ENCODE measurements at places on chromosomes 11 and 22.

DNA sequence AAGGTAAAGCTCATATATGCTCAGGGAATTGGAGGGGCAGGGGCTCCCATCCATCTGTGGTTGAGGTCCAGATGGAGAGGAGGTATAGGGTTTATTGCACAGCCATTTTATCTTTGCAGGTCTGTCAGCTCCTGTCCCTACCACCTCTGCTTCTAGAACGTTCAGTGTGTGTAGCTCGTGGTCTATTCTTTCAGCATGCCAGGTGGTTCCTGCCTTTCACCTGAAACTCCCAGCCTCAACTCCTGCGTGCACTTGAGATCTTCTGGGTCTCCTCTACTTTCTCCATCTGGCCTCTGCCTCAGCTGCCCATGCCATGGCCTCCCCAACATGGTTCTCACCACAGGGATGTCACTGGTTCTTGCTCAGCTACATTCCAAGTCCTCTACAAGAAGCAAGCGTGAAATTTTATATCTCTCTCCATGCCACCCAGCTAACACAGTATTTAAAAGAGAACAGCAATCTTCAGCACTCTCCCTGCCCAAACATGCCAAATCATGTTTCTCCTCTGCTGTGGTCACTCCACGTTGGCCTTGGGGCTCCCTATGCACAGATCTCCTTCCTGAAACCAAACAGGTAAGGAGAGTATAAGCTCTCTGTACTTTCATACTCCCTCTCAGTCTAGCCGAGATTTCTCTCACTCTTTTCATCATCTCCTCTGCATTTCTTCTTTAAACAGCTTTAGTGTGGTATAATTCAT, 157.8 kb upstream of the TRPC6 start:
- no peak for DNase-seq

DNA sequence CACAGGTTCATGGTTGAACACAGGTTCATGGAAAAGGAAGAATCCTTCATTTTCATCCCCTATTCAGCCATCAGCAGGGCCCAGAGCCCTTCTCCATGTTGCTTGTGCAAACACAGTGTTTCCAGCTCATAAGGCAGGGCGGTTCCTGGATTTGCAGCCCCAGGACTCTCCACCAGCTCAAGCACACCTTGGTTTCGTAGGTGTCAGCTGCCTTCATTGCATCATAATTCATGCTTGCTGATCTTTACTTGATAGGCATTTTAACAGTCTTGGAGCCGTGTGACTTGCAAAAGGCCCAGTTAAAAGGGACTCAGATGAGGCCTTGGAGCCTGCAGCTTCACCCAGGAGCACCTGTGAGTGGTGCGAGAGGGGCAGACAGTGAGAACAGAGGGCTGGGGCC, 318.1 kb upstream of the B3GAT1 start:
- no peak for DNase-seq

DNA sequence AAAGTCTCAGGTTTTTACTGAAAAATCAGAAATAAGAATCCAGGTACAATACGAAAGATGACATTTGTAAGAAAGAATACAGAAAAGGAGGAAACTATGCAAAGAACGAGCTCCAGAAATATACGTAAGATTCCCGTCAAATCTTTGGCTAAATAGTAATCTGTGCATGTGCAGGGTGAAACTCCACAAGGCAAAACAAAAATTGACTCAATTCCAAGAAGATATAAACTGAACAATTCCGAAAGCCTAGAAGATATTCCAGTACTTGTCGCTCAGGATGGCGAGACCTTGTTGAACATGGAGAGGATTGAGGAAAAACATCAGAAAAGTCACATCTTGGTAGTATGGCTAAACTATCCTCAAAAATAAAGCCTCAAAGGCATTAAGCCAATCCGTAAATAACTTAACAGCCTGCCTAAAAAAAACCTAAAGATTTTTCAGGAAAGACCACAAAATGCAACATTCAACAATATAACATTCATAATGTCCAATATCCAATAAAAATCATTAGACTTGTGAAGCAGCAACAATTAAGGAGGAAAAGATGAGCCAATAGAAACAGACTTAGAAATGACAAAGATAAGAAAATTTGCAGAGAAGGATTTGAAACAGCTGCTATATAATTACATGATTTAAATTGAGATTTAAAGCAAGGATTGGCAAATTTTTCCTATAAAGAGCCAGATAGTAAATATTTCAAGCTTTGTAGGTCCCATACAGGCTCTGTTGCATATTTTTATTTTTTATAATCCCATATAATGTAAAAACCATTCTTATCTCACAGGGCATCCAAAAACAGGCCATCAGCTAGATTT, 166.4 kb upstream of the UBASH3B start:
- no peak for DNase-seq

DNA sequence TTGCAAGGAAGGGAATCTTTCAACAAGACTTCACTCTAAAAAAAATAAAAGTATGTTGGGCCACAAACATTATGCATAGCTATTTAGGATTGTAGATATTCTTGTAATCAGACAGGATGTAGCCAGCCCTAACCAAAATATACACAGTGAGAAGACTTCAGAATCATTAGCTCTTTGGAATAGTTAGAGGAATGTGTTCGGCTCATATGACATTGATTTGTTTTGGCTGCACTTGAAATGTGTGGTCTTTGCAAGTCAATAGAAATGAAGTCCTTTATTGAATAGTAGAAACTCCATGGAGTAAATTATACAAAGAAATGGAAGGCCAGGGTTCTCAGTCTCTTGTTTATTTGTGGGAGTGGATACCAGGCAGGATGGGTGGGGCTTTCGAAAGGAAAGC, 692.1 kb downstream of the NTM start:
- DNase-seq = no peak

DNA sequence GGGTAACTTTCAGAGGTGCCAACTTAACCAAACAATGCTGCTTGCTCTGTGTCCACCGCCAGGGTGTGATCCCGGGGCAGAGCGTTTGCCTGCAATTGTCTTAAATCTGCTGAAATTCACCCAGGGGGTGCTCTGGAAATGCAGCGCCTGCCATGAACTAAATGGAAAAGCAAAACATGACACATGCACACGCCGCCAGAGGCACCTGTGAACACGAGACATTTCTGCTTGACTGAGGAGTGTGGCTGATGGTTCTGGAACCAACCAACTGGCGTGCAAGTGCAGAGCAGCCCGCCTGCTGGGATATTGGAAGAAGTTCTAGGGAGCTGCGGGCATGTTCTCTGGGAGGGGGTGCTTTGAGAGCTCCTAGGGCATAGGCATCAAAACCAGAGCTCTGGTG, 30.4 kb downstream of the DSCAML1 start:
- no peak for DNase-seq

GRCh38 chr11:117862019-117862725, 14.3 kb downstream of the FXYD6 start:
- DNase-seq = no peak

GRCh38 chr22:29443452-29443851, 5.1 kb downstream of the RFPL1 start:
- DNase-seq = no peak

GRCh38 chr11:134030853-134031252, 38.0 kb upstream of the JAM3 start:
- DNase-seq = no peak

DNA sequence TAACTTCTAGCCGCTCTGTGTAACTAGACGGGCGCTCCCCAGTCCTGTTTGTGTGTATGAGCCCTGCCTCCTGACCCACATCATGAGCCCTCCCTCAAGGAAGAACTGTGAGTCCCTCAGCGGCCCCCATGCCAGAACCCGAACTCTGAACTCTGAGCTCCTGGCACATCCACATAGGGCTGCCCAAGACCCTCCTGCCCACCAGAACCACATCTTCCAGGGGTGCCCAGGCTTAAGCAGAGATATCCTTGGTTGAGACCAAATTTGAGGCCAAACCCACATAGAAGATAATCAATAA, 3.0 kb downstream of the TRIM29 start:
- no peak for DNase-seq

GRCh38 chr11:75867778-75868374, 52.9 kb downstream of the UVRAG start:
- DNase-seq = peak; percentile 82

DNA sequence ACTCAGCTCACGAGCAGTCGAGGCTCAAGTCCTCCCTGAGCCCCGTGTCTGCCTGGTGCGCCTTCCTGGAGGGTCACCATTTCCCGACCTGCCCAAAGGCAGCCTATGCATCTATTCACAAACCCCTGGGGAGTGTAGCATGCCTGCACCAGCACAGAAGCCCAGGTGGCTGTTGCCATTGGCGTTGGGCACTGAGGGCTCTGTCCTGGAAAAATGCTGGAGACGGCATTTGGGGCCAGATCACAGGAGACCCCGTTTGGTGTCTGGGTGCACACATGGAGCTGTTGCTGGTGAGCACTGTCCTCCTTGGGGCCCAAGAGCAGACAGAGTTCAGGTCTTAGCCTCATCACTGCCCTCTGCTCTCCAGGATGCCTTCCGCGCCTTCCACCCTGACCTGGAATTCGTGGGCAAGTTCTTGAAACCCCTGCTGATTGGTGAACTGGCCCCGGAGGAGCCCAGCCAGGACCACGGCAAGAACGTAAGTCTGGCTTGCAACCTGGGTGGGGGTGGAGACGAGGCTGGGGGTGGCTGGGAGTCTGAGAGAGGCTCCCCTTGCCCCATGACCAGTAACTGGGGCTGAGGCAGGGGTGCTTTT, 9.4 kb downstream of the FADS2 start:
- no peak for DNase-seq

DNA sequence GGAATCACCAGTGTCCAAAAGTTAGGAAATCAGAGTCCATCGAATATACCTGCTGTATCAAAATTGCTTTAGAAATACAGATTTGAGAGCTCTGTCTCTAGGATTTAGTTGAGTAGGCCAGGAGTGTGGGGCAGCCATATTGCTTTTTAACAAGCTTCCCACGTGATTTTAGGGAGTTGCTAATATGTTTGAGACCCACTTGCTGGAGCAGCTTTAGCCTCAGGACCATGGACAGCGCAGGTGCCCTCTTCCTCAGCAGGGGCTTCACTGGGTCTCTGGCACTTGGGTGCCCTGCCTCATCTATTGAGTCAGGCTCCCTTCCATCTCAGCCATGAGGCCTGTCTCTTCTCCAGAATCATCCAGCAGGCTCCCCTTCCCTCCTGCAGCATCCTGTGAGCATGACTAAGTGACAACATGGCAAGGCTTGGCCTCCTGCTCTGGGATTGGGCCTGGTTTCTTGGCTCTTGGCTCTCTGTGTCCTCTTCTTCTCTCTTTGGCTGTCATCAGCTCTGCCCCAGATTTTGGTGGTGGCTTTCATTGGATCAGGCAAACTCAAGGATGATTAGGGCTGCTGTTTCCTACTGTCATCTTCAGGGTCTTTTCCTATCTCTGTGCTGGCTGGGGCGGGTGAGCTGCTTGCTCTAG, 70.0 kb downstream of the SGSM1 start:
- DNase-seq = no peak

DNA sequence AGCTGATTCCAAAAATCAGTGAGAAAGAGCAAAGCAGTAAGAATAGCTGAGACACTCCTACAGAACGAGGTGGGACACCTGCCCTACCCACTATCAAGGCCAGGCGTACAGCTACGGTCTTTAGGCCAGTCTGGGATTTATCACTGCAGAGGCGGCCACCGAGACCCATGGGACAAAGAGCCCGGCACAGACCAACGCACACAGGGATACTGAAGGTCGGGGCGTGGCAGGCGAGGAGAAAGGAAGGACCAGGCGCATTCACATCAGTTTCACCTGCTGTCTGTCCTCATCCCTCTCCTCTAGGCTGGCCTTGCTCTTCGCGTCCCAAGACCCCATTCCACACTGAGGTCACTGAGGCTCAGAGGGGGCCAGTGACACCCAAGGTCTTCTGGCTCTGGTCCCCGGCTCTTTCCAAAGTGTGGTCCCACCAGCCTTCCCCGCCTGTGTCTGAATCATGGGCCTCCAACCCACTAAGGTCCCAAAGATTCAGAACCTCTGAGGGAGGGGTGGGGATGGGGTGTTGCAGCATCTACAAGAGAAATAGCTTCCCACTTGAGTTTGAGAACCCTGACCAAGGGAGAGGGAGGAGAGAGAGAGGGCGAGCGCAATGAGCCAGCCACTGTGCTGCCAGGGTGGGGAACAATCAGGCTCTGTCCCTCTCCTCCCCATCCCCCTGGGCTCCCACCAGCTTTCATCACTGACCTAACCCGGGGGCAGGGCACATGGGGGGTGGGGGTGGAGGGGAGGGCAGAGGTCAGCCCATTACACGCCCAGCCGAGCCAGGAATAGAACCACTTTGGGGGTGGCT, 7.2 kb upstream of the PICK1 start:
- no peak for DNase-seq

DNA sequence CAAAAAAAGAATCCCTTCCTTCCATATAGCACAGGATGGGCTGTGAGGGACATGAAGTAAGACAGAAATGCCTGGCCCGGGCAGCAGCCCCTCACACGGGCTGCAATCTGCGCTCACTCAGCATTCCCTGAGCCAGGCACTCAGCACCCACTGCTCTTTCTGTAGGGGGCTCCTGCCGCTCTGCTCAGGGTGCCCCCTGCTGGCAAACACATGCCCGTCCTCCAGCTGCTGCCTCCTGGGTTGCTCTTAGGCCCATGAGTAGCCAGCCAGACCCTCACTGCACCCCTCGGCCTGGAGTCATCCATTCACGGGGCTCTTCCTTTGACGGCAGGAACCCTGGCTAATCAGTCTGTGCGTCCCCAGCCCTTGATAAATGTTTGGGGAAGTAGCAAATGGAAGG, 6.9 kb downstream of the MCAT start:
- DNase-seq = peak; percentile 61

- no peak for DNase-seq
Observed at GRCh38 chr11:113736323-113736722, 30.2 kb upstream of the TMPRSS5 start.

DNA sequence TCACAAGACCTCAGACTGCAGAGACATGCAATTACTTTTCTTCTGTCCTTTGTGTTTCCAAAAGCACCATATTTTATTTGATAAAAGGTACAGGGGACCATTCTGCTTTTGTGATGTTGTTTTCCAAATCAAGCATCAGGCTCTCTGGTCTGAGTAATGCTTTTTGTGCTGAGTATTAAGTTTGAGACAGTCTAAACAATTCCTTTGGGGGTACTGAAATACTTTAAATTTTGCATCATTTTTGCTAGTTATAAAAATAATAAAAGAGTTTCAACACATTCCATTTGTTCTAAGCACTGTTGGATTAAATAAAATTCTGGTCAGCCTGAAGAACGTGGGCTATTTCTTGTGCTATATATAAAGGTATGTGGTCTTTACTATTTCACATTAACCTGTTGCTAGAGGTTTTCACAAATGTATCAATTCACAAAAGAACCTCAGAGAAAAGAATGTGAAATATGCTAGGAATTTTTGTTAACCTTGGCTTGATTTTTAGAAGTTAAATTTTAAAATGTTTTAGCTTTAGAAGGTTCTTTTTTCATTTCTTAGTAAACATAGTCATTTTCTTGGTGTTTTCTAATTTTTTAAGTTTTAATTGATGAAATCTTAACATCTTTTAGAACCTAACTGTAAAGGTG, 61.6 kb downstream of the C22orf31 start:
- DNase-seq = no peak

- no peak for DNase-seq
Observed at GRCh38 chr22:25142102-25142501, 57.6 kb upstream of the CRYBB3 start.

- no peak for DNase-seq
Observed at GRCh38 chr22:48952256-48953102, 875.2 kb downstream of the BRD1 start.
